ENCODE measurements at places on chromosomes 1 and 21.

DNA sequence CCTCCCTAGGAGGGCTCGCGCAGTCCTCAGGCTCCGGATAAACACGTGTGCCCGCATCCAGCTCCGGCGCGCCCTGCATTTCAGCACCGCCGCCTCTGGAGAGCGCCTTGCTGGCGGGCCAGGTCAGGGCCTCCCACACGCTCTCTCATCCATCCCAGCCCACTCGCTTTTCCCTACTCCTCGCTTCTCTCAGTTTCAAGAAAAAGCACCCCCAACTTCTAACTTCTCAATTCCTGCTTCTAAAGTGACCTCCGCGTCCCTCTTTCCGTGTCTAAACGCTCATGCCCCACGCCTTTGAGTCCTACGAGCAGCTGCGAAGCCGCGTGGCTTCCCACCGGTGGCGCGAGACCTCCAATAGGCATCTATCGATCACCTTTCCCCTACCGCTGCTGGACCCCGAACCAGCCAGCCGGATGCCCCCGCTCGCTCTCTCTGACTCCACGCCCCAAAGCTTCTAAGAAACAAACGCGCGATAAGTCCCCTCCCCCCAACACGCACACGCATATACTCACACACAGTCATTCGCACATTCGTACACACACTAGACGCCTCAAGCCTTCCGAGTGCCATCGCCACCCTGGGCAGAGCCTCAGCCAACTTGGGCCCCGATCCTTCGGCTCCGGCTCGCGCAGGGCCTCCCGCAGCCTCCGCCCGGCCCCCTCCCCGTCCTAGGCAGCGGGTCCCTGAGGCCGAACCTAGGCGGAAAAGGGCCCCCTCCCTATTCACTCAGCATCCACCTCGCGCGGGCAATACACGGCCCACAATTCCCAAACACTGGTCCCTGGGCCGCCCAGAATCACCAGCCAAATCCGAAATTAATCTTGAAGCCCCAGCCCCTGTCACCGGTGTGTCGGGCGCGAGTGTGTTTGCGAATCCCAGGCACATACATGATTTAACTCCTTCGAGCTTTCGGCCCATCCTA lies 1.1 kb downstream of the NMNAT2 start:
- peak; percentile 67 for DNase-seq

DNA sequence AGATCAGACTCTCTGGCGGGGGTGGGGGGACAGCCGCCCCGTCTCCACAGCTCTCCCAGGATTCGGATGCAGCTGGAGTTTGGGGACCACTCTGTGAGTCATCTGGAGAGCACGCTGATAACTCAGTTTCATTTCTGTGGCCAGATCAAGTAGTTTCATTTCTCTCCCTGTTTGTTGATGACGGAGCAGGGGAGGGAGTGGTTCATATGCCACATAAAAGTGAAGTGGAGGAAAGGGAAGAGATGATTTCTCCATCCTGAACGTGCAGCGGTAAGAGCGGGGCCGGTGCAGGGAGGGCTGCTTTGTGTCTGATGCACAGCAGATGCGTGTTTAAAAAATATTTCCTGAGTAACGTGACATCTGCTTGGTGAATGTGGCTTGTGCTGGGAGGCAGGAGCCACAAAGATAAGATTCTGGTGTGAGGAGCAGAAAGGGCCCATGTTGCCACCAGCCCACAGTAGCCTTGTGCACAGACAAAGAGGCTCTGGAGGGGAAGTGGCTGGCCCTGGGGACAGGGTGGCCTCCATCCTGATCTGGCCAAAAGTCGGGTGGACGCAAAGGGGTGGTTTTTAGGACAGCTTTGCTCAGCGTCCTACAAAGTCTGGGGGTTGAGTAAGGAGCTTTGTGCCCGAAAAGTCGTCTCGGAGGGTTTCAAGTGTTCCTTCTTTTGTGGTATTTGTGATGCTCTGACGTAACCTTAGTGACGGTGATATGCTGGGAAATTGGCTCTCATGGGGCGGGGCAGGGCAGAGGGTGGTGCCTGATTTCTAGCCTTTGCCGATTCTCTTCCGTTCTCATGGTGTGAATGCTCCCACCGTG lies at the start of gene MX2:
MX2 (plus strand) TSS at position 242 of the 819 bp plus-strand sequence. CDS start 14,880 bp downstream, outside the sequence.
- peak; percentile 22 for DNase-seq

DNA sequence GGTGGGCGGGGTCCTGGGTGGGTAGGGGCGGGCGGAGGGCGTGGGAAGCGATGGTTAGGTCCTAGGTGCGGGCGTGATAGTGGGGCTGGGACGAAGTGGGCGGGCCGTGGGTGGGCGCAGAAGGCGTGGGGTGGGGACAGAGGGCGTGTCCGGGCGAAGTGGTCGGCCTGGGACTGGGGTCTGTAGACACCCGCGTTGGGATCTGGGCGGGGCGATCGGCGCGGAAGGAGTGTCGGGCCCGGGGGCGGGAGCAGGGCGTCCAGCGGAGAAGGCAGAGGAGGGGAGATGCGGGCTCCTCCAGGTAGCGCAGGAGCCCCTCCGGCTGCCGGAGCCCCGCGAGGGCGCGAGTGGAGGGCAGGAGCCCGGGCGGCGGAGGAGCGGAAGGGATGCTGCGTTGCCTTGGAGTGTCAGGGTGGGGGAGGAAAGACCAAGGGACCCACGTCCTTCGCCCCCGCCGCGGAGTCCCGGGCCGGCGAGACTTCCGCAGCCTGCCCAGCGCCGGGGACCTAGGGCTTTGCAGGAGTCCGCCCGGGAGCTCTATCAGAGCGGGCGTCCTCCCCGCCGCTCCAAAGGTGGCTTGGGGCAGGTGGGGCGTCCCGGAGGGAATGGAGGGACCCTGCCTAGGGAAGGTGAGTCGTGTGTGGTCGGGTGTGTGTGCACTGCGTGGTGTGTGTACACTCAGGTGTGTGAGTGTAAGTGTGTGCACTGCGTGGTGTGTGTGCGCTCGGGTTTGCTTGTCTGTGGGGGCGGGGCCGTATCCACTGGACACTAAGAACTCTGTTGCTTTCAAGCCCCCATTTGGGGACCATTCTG lies 27.0 kb upstream of the PRSS38 start:
- peak; percentile 19 for DNase-seq

- DNase-seq = no peak
Measured at GRCh38 chr21:33039536-33039935, 13.8 kb downstream of the OLIG2 start.

- no peak for DNase-seq
Measured at GRCh38 chr1:184513966-184514365, 127.1 kb downstream of the C1orf21 start.

DNA sequence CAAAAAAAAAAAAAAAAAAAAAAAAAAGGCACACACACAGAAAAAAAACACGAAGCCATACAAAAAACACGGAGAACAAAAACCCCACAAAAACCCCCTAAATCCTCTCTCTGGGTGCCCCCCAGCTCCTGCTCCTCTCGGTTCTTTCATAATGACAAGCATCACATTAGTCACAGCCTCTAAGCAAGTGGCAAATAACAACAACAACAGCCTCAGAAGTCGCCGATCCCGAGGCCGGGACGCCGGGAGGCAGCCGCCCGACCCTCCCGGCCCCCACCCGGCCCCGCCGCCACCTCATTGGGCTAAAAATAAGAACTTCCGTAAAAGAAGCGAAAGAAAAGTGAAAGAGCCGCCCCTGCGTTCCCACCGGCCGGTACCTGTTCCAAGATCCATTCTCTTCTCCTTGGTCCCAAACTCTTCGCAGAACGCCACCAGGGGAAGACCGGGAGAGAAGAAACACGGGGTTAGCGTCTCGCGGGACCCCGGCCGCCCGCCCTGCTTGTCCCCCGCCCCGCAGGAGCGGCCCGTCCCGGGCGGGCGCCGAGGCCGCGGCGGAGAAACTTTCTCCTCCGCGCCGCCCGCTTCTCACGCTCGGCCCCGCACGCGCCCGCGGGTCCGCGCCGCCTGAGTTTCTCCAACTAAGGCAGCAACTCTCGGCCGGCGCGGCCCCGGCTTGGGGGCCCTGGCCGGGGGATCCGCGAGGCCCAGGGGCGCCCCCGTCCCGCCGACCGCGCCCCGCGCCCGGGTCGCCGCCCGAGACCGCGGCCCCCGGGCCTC lies 102.8 kb downstream of the CASZ1 start:
- DNase-seq = no peak

GRCh38 chr1:8482979-8483381 lies 165.1 kb downstream of the SLC45A1 start:
- no peak for DNase-seq

GRCh38 chr21:41761211-41761933 lies 5.5 kb downstream of the RIPK4 start:
- no peak for DNase-seq

DNA sequence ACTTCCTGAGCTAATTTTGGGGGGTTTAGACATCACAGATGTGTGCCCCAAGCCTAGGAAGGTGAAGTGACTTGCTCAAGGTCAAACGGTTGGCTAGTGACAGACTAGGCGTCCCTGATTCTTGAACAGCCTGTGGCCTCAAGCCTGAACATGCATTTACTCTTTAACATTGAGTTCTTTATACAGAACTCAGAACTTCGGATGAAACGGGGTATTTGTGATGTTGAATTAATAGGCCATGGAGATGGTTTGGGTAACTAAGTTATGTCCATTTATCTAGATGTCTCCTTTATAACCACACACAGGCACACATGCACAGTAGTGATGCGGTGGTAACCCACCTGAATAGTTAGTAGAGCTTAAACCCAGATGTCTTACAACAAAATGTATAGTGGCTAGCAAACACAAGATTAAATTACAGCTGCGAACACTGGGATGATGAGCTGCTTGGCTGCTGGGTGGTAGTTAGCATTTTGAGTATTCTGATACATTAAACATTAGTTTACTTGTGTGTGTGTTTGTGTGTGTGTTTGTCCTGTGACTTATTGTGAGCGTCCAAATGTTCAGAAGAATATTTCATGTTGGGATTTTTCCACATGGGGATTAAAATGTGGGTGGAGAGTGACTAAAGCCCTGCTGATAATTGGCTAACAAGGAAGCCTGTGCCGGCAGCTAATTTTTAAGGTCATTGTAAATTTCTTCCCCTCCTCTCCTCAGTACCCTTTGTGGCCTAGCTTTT lies 2.3 kb downstream of the ATP1A1 start:
- no peak for DNase-seq

- DNase-seq = no peak
Measured at GRCh38 chr1:25813734-25814471, 5.9 kb upstream of the MTFR1L start.

- DNase-seq = no peak
Measured at GRCh38 chr1:247212012-247212411, 40.2 kb upstream of the ZNF124 start.

GRCh38 chr1:239354231-239354630 lies 32.1 kb upstream of the CHRM3 start:
- no peak for DNase-seq

DNA sequence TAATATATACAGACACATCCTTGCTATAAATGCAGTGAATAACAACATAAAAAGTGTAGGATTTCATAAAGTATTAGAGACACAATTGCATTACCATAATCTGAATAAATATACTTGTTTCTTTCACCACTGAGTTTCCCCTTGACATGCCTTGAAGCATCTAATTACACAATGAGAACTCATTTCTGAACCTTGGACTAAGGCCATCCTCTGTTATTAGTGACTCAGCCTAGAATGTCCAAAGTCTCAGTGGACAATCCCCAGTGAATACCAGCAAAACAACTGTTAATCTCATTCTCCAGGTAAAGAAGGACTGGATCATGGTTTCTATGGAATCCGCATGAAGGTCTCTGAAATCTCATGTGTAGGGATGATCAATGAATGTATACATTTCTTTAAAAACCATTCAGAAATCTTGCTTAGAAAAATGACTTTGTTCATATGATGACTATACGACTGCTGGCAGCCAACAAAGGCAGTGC lies at the start of gene OR2L5:
OR2L5 (plus strand) TSS at position 432 of the 482 bp plus-strand sequence. CDS start 8,288 bp downstream, outside the sequence.
- no peak for DNase-seq

- DNase-seq = no peak
Measured at GRCh38 chr1:32352831-32353383, 9.4 kb downstream of the FAM229A start.

DNA sequence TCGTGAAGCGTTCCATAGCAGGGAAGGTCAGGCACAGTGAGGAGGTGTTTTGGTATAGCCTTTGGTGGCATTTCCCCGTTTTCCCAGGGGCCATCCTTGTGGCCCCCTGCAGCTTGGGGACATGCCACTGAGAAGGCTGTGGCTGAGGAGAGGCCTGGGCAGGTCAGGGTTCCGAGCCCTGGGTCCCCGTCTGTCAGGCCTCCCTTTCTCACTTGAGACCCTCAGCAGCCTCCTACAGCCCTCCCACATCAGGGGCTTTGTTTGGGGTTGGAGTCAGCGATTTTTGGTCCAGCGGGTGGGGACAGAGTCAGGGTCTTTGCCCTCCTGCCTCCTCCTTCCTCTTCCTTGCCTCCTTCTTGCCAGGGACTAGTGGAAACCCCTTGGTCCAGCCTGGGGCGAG lies 22.2 kb downstream of the LDLRAP1 start:
- DNase-seq = no peak

DNA sequence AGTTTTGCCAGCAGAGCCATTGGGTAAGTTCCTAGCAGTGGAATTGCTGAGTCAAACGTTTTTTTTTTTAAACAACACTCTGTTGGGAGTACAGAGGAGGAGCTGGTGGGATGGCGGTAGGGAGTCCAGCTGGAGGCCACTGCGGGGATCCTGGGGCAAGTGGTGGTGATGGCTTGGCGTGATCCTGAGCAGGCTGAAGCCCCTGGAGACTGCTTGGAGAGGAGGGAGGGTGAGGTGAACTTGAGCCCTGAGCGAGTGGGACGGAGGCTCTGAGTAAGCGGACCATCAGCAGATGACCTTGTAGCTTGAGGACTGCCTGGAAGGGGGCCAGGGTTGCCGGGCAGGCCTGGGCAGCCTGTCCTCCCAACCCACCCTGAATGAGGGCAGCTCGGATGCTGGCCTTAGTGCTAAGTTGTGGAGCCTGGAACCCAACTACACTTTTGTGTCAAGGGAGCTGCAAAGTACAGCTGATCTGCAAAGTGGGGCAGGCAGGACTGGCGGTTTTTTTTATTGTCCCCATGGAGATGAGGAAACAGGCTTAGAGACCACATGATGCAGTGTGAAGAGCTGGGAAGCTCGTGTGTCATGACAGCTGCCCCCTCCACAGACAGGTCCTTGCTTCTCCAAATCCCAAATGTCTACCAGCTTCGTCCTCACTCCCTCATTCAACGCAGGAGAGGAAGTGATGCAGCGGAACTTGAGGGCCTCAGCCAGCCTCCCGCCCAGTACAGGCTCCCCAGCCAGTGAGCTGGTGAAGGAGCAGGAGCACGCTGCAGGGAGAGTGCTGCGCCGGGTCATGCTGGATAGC lies 20.2 kb downstream of the MRPL37 start:
- no peak for DNase-seq
